ENCODE measurements at places on chromosomes 7 and 10.
A peak's percentile ranks its signal among the peaks of the same experiment; 100 is the strongest.

DNA sequence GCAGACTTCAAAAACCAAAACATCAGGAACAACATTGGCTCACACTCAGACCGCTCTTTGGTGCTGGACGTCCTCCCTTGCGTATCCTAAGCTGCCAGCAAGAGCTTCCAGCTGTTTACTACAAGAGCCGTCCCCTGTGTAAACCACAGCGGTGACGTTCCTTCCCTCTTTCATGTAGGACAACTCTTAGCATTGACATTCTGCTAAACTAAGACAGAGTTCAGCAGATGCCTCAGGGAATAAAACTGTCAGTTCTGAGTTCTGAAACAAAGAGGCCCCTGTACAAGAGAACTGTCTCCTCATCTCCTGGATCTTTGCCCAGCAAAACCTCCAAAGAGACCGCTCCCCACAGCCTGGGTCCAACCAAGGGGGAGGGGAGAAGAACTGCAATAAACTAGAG lies 57.8 kb upstream of the OPALIN start:
- no peak for DNase-seq

- DNase-seq = peak; percentile 4
These were observed 3.3 kb upstream of the SEPHS1 start for GRCh38 chr10:13351340-13351915.

- no peak for DNase-seq
These were observed 35.2 kb upstream of the ITPRID1 start for GRCh38 chr7:31478721-31479120.

DNA sequence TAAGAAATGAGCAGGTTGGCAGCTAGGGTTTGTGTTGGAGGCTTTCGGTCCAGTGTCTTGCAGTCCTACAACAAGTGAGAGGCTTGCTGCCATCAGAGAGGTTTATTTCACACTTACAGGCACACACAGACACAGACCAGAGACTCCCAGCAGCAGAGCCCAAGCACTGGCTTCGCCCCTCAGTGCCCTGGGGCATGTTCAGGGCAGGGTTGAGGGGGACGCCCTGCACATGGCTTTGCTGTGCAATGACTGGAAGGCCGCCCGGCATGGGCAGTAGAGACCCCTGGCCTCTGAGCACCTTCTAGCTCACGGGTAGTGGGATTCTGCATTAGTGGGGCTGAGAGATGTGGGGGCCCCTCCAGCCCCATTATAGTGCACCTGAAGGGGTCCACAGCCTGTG lies 3.8 kb downstream of the SPRN start:
- DNase-seq = no peak

DNA sequence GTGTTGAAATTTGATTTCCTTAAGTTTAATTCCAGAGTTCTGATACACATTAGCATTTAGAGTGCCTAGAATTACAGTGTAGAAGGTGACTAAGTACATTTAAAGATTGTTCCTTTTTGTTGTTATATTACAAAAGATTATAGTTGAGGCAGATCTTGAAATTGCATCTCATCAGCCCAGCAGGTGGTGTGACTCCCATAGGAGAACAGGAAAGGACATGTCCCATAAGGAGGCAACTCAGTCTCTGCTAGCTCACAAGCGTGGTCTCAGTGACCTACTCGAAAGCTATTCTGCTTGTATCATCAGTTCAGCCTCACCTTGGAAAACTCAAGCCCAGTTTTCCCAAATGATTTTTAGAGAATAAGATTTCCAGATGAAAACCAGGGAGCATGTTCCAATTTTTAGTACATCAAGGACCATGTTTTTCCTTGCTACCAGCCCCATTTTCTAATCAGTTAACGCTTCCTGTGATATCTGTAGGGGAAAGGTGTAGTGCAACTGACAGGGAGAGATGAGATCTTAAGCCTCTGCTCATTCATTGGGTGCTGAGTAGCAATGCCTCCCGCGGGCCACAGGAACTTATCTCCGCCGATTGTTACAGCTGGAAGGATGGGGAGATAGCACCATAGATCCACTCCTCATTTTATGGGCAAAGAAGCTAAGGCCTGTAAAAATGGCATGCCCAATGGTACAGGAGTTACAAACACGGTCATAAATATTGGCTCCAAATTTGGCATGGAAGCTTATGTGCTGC lies 1.1 kb upstream of the GNAI1 start:
- no peak for DNase-seq

GRCh38 chr7:23531050-23531793 lies 559 bp downstream of the TRA2A start:
- DNase-seq = peak; percentile 39

GRCh38 chr7:44909596-44910389 lies 24.5 kb upstream of the PURB start:
- no peak for DNase-seq

DNA sequence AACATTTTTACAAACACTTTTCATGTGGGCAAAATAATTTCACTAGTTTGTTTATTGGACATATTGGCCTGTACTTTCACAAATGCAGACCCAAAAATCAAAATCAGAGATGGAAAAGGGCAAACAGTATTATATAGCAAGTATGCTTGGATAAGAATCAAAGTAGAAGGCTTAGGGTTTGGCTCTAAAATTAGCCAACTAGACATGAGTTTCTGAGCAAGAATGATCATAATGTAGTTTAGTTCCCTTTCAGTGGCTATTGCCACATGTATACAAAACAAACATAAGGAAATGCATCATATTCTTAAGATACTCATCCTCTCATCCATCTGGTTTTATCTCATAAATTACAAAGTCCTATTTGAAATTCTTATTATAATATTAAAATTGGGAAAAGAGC lies 132.5 kb downstream of the IMMP2L start:
- no peak for DNase-seq

- DNase-seq = no peak
These were observed 520.7 kb downstream of the KCNMA1 start for GRCh38 chr10:77116904-77117303.

DNA sequence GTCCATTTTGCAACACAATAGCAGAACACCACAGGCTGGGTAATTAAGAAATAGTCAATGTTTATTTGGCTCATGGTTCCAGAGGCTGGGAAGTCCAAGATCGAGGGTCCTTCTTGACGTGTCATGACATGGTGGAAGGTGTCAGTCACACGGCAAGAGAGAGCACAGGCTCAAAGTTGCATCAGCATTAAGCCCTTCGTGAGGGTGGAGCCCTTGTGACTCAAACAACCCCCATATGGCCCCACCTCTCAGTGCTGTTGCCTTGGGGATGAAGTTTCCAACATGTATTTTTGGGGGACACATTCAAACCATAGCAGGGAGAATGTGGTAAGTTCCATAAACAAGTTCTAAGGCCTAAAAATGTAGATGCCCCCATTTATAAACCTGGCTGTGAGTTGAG lies 24.6 kb upstream of the GTPBP4 start:
- DNase-seq = no peak

DNA sequence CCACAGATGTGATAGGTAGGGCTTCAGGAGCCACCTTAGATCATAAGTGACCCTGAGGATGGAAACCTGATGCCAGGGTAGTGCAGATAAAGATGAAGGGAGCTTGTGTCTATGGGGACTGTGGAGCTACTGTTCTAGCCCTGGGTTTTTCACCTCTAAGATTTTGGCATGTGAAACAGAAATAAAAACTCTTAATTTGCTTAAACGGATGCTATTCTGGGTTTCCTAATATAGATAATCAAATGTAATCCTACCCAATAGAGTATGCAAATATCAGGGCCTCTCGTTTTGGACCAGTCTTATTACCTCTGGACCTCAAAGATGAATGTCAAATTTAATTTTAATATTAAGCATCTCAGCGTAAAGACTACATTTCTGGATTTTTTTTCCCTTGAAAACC lies 49.3 kb downstream of the ABCB4 start:
- DNase-seq = no peak

DNA sequence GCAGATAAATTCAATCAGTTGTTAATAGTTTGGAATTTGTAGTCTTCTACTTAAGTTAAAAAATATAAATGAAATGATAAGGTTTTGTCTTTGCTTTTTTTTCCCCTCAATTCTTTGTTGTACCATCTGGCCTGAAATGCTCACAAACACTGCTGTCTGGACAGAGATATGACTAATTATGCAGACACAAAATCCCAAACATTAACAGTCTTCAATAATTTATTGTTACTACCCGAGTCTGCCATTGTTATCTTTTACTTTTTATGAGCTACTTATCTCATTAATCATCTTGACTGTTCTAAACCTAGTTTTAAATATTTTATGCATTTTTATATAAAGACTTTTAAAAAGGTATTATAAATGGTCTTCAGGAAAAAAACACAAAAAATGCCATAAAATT lies 64.7 kb upstream of the THSD7A start:
- no peak for DNase-seq

DNA sequence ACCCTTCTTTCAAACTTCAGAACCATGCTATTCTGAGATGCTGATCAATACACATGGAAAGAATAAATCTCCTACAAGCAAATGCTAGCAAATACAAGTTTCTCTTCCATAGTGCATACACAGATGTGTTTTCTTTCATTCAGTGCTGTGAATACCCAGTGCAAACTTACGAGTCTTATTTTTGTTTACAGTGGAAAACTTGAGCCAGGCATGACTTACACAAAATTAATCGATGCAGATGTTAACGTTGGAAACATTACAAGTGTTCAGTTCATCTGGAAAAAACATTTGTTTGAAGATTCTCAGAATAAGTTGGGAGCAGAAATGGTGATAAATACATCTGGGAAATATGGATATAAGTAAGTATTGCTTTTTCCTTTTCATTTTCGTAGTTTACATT lies 48.8 kb downstream of the PNLIPRP3 start:
- no peak for DNase-seq

- DNase-seq = no peak
These were observed 183.3 kb downstream of the JCAD start for GRCh38 chr10:29876008-29876555.

Data from effector CD8-positive, alpha-beta T cell (primary cell).